ENCODE measurements at places on chromosomes 11 and 22. TPM values are rescaled to one million over a fixed set of nuclear protein-coding genes. Genes with fewer than 3 reads are reported as not detected.

DNA sequence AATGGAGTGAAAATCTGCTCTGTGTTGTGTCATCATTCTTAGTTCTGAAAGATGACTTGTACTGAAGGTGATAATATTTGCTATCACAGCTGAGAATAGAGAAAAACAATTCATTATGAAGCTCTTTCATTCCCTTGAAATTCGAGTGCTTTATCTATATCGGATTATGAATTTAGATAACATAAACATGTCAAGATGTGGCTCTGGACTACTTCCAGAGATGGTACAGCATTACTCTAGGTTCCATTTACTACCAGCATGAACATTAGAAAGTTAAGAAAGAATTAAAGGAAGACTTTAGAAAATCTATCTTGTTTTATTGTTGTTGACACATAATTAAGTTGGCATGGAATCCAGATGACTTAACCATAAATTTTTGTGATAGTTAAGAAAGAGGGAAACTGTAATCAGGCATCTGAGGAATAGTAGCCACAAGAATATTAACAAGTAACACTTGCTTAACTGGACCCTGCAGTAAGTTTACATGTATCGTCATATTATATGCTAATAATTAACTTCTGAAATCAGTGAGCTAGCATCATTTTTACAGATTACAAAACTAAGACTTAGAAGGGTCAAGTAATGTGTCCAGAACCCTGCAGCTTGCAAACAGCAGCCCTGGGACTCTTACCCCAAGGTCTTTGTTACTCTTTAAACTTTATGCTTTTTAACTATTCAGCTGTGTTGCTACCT lies 182.6 kb downstream of the DDX10 start:
- peaks cover 2% of the 10 kb centered on the region for H3K4me1 ChIP-seq
- no peak overlapping the region for H3K4me3 ChIP-seq
- H3K27me3 ChIP-seq: no peaks in the 10 kb centered on the region
- peaks cover 10% of the 10 kb centered on the region for H3K36me3 ChIP-seq

DNA sequence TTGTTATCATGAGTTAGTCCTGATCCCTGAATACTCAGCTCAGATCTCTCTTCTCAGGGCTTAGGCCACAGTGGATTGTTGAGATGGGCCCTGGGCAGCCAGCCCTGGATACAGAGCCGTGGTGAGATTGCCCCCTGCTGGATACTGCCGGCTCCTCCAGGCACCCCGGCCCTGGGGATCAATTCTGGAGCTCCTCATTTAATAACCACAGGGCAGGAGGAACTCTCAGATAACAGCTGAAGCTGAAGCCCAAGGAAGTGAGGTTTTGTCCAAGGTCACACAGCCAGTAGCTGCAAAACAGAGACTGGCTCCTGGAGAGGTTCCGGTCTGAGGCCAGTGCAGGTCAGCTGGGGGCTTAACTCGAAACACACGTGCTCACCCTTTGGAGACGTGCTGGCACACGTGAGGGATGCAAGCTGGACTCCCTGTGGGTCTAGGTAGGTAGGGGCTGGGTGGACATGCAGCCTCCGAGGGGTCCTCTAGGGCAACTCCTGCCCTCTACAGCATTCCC lies 16.0 kb downstream of the USH1C start:
- H3K27me3 ChIP-seq: peaks cover 4% of the 10 kb centered on the region
- no peak overlapping the region for H3K27ac ChIP-seq
- no peaks in the 10 kb centered on the region for H3K36me3 ChIP-seq
- no peak overlapping the region for H3K4me3 ChIP-seq

DNA sequence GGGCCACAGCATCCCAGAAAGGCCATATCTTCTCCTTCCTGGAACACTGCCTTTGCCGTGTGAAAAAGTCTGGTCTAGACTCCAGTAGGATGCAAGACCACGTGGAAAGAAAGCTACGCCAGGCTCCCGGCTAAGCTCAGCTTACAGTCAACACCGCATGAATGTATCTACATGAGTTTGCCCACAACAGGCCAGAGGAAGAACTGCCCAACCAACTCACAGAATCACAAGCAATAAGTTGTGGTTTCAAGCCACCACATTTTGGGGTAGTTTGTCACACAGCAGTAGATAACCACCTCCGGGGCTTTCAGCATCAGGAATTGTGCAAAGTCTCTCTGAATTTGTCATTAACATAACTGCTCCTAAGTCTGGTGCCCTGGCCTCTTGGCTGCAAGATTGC lies 27.3 kb downstream of the HSPA8 start:
- no peaks in the 10 kb centered on the region for H3K4me1 ChIP-seq
- no peak overlapping the region for H3K4me3 ChIP-seq
- no peak for DNase-seq
- no peak overlapping the region for H3K27ac ChIP-seq

- H3K4me3 ChIP-seq: no peak overlapping the region
- H3K27ac ChIP-seq: no peak overlapping the region
- DNase-seq: no peak
- H3K4me1 ChIP-seq: no peaks in the 10 kb centered on the region
- H3K36me3 ChIP-seq: no peaks in the 10 kb centered on the region
- H3K27me3 ChIP-seq: peaks cover 32% of the 10 kb centered on the region
Measured at GRCh38 chr22:44505796-44506354, 7.8 kb upstream of the RTL6 start.

GRCh38 chr22:31637891-31638618 lies 24.0 kb downstream of the PISD start:
- peak overlapping the region; percentile 81 for H3K27ac ChIP-seq
- peaks cover 25% of the 10 kb centered on the region for H3K4me1 ChIP-seq
- no peak for DNase-seq
- H3K36me3 ChIP-seq: peaks cover 9% of the 10 kb centered on the region
- no peaks in the 10 kb centered on the region for H3K27me3 ChIP-seq
- no peak overlapping the region for H3K4me3 ChIP-seq

GRCh38 chr11:9025101-9025850 lies 21.5 kb upstream of the NRIP3 start:
- DNase-seq: no peak
- peaks cover 27% of the 10 kb centered on the region for H3K27me3 ChIP-seq
- H3K4me1 ChIP-seq: peaks cover 13% of the 10 kb centered on the region
- H3K4me3 ChIP-seq: no peak overlapping the region

- peaks cover 10% of the 10 kb centered on the region for H3K4me1 ChIP-seq
- DNase-seq: no peak
- H3K27me3 ChIP-seq: peaks cover 24% of the 10 kb centered on the region
- no peak overlapping the region for H3K27ac ChIP-seq
- H3K36me3 ChIP-seq: no peaks in the 10 kb centered on the region
Measured at GRCh38 chr22:41917903-41918791, 3.3 kb upstream of the SHISA8 start.

DNA sequence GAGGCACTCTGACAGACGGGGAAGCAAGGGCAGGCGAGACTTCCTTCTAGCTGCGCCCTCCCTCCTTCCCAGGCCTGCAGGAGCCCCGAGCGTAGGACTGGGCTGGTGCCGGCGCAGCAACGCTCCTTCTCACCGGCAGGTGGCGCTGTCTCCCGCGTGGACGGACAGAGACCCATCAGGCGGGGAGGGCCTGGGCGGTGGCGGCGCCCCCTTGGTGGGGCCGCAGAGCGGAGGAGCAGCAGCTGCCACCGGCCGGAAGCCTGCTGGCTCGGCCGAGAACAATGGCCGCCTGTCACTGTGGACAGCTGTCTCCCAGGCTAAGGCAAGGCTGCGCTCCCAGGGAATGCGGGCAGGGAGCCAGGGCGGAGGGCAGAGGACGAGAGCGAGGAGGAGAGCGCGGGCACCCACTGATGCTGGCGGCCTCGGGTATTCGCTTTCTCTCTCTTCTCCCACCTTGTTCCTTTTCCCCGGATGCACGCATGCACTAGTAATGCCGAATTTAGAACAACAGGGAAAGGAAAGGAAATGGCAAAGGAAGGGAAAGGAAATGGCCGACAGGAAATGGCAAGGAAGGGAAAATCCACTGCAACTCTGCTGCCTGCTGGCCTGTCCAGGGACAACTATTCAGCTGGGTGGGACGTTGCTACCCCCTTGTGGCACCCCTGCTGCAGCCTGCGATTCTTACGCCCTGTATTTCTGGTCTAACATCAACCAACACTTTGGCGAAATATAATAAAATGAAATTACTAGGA lies 14.4 kb downstream of the PPM1F start:
- H3K27ac ChIP-seq: peak overlapping the region; percentile 70
- H3K4me1 ChIP-seq: peaks cover 38% of the 10 kb centered on the region
- H3K4me3 ChIP-seq: peak overlapping the region; percentile 78
- no peaks in the 10 kb centered on the region for H3K27me3 ChIP-seq

PGA4 gene
- not detected for total RNA-seq

POU2AF2 gene
- total RNA-seq: not detected

Measured in activated T-helper 2 cell treated with anti-CD3 and anti-CD28 coated beads, Interferon-gamma antibody, Interleukin-2, Interleukin-4, amounts not matched to agents 10 μg/mL and 5 μg/mL and 100 μg/mL, durations not matched to agents 14 hours and 24 hours and 36 hours (primary cell).